ENCODE measurements at places on chromosomes 4 and X.

- DNase-seq, result no peak
Observed at GRCh38 chrX:96449896-96450295, 234.7 kb upstream of the DIAPH2 start.

GRCh38 chr4:26015133-26015651, 101.2 kb downstream of the SMIM20 start:
- DNase-seq, result no peak

DNA sequence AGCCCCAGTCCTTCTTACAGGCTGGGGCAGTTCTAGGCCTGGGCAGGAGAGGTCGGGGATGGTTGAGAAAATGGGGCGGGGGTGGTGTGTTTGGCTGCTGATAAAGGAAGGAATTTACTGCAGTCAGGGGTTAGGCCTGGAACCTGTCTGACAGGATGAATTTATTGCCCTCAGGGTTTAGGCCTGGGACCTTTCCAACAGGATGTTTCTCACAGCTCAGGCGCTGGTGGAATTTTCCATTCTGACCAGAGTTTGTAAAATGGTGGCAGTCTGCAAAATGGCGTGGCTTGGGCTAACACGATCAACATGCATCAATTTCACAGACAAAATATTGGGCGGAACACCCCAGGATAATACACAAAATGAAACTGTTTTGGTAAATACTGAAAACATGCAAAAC, 83.5 kb upstream of the SPIN4 start:
- no peak for DNase-seq

GRCh38 chr4:171813526-171814250, 484 bp downstream of the GALNTL6 start:
- no peak for DNase-seq

GRCh38 chr4:114886761-114887160, 226.7 kb downstream of the NDST4 start:
- no peak for DNase-seq

- no peak for DNase-seq
Observed at GRCh38 chr4:132334081-132334480, 815.0 kb upstream of the PCDH10 start.

GRCh38 chr4:61877893-61878292, 677.8 kb downstream of the ADGRL3 start:
- no peak for DNase-seq

GRCh38 chrX:98523026-98523425, 1639.3 kb downstream of the RPA4 start:
- no peak for DNase-seq

DNA sequence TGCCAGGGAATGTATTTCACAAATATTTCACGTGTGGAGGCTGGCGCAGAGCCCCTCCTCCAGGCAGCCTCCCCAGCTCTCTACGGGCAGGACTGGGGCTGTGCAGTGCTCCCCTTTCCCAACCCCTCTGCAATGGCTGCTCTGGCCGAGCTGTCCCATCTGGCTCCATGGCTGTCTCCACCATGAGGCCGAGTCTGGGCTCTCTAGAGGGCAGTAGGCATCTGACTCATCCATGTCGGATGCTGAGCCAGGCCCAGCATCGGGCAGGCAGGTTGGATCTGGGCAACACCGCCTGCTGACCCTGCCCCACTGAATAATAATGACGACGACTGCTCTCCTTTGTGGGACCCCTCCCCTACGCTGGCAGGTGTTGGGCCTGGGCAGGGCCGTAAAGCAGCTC, 11.0 kb upstream of the SH3TC1 start:
- no peak for DNase-seq

GRCh38 chr4:61984260-61984909, 784.3 kb downstream of the ADGRL3 start:
- DNase-seq, result no peak

All from nucleus accumbens (tissue), 56 donors.